ENCODE measurements at places on chromosomes 3 and 15.

DNA sequence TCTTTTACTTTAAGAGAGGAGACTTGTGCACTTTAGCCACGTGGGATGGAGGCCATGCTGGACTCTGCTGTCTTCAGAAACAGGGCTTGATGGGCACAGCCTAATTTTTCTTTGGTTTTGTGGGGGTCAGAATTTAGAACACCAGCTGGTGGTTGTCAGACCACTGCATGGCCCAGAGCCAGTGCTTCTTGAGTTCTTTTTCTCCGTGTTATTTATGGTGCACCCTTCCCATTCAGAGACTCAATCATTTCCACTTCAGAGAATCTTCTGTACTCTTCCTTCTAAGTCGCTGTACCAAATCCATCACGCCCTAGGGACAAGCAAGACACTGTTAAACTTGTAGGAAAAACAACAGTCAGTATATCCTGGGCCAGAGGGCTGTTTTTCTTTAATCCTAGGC, 20.1 kb downstream of the PRR23A start:
- DNase-seq: no peak

- no peak for DNase-seq
Observed at GRCh38 chr15:36880913-36881460, 219.4 kb downstream of the MEIS2 start.

DNA sequence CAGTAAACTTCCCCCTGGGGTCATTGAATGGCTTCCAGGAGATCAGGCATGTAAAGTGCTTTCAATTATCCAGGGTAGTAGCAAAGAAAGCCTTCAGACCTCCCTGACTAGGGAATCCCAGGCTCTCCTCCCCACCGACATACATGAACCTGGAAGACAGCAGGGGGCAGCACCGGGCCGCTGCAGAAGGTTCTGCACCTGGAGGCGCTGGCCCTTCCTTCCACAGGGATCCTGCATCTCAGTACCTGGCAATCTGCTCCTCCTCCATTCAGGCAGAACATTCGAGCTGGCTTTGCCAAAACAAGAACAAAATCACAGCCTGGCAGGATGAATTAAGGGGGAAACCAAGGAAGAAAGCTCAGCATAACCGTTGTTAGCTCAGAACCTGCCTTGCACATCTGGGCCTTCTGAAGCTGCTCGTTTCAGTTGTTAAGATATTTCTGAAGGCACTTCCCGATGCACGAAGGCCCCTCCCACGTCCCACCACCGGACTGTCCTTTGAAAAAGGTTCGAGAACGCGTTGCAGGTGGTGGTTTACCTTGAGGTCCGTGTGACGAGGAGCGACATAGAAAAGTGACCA, 237.7 kb downstream of the SLCO3A1 start:
- peak; percentile 27 for DNase-seq

DNA sequence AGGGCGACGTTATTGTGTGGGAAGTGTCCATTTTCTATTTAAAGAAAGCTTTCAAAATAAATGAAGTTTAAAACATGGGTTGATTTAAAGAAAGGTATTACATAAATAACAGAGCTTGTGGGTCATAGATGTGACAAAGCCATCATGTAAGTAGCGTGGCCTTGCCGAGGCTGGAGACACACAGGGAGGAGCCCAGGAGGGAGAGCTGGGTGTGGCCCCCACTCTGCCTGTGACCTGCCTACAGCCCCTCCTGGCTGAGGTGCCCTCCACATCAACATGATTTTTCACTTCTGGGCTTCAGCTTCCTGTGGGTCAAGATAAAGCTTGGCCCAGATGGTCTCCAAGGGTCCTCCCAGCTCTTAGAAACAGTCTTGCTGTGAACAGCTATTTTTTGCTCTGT, 12.5 kb upstream of the MGLL start:
- DNase-seq: no peak

DNA sequence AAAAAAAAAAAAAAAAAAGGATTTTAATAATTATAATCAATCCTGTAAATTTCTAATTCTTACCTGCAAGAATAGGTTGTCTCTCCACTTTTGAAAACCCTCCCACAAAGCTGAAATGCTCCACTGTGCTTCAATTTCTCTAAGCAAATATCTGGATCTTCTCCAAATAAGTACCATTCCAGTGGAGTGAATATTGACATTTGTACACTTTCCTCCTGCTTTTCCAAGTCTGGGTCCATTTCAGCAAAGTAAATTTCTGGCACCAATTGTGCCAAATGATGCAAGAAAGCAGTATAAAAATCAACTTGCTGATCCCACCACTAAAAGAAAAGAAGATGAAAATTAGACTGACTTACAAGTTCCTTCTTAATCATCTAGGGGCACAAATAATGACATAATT, 19.9 kb downstream of the UBR1 start:
- no peak for DNase-seq

DNA sequence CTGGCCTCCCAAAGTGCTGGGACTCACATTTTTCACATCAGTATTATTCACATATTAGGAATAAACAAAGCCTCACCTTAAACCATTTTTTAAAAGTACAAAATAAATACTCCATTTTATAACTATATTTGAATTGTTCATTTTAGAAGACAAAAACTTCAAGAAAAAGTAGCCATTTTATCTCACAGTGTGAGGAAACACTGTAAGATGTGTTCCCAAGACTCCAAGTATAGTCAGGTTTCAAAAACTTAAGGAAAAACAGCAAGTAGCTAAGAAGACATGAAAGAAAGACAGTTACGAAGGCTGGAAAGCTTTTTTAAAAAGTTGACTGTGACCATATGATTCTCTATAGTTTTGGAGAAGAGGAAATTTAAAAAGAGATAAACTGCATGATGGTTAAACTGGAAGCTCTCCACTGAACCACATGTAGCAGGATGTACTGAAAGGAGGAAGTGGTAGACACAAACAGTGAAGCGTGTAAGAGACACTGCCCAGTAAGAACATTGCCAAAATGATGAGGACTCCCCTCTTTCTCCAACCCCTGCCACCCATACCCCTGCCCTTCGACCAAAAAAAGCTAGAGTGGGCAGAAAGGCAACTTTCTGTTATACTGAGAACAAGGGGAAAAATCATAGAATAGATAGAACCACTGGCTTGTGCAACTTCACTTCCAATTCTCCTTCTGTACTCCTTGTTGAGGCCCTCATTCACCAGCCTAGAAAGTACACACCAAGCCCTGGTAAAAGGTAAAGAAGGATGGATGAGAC, 6.2 kb upstream of the TMF1 start:
- peak; percentile 19 for DNase-seq

DNA sequence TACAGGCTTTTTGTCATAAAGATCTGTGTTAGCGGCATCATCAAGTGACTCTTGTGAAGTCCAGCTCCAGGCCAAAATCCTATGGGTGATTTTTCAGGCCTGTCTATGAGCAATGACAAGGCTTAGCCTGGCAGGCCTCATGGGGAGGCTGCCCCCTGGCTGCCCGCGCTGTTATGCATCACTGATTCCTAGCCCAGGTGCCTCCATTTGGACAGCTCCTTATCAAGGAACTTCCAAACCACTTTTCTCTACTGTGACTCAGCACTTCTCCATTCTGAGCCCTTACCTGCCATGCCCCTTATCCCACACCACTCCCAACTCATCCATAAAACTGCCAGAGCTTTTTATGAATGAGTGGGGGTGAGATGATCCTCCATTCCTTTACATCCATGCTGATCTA, 91.5 kb upstream of the C3orf80 start:
- no peak for DNase-seq

DNA sequence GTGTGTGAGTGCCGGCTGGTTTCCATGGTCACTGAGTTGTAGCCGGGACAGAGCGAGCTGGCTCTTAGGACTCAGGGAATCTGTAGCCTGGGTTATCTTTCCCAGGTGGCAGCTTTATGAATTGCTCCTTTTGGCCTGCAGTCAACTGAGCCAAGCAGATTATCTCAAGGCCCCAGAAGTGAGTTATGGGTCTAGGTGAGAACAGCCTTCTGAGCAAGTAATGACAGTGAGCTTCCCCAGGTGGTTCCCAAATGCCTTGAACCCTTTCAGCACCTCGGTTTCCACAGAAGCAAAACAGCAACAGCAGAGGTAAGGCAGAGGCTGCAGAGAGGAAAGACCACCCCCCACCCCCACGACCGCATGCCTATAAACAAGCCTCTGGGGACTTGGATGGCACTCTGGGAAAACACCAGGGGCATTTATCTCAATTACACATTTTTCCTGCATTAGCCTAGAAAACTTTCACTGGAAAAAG, 56.7 kb upstream of the DGKG start:
- no peak for DNase-seq

- DNase-seq: no peak
Observed at GRCh38 chr15:83783227-83783626, 129.3 kb downstream of the ADAMTSL3 start.

DNA sequence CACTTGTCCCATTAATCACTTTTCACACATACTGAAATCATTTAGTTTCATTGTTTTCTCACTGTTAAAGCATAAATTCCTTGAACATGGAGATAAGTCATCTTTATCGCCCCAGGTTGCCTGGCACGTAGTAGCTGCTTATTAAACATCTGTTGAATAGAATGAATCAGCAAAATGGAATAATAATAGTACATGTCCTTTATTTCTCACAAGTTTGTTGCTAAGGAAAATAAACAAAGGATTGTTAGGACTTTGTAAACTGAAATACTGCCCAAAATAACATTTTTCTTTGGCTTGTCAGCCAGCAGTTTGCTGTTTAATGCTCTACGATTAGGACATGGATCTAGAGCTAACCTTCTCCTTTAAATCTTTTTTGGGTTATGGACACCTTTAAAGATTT, 17.9 kb downstream of the SLC35A5 start:
- no peak for DNase-seq
